ENCODE measurements at places on chromosomes 11 and 22. TPM values are rescaled to one million over a fixed set of nuclear protein-coding genes. Genes with fewer than 3 reads are reported as not detected.

The RHOD gene
- polyA plus RNA-seq = 4.7 TPM

The SF3B2 gene
- polyA plus RNA-seq = 122 TPM

The RBMXL2 gene
- polyA plus RNA-seq = not detected

The LAYN gene
- polyA plus RNA-seq = 94.0 TPM

- no peak overlapping the region for H3K27ac ChIP-seq
- peaks cover 30% of the 10 kb centered on the region for H3K27me3 ChIP-seq
- peak overlapping the region; percentile 40 for H3K4me3 ChIP-seq
- peaks cover 2% of the 10 kb centered on the region for H3K4me1 ChIP-seq
Observed at GRCh38 chr22:46149512-46150033, 753 bp upstream of the PPARA start.

DNA sequence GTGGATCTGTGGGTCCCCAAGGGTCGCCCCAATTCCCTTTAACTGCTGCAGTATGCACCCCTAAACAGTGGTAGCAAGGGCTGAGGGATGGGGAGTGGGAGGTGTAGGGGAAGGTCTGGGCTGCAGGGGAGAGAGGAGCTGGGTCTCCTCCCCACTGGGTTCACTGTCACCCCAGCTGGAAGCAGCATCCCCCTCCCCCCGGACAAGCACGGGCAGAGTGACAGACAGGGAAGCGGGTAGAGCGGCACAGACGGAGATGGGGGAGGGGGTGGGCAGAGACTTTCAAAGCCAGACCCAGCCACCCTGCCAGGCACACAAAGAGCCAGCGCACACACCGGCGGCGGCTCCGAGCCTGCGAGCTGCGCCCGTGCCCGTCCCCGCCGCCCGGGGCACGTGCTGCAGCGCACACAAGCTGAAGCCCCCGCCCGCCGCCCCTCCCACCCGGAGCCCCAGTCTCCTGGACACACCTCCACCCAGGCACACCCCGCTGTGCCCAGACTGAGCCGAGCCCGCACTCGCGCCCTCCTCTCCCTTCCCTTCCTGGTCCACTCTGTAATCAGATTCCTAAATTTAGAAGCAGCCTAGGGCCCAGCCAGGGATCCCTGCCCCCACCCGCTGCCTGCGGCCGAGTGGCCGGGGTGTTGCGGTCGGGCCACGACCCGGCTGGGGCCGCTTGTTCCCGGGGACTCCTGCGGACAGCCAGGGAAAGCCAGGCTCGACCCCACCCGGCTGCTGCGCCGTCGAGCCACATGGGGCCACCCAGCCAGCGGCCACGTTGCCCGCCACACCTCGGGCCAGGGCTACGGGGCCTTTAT lies 935 bp upstream of the RCOR2 start:
- H3K27me3 ChIP-seq = peaks cover 6% of the 10 kb centered on the region
- peak overlapping the region; percentile 43 for H3K4me3 ChIP-seq
- peak overlapping the region; percentile 54 for H3K27ac ChIP-seq
- peak; percentile 63 for DNase-seq
- peaks cover 19% of the 10 kb centered on the region for H3K4me1 ChIP-seq

DNA sequence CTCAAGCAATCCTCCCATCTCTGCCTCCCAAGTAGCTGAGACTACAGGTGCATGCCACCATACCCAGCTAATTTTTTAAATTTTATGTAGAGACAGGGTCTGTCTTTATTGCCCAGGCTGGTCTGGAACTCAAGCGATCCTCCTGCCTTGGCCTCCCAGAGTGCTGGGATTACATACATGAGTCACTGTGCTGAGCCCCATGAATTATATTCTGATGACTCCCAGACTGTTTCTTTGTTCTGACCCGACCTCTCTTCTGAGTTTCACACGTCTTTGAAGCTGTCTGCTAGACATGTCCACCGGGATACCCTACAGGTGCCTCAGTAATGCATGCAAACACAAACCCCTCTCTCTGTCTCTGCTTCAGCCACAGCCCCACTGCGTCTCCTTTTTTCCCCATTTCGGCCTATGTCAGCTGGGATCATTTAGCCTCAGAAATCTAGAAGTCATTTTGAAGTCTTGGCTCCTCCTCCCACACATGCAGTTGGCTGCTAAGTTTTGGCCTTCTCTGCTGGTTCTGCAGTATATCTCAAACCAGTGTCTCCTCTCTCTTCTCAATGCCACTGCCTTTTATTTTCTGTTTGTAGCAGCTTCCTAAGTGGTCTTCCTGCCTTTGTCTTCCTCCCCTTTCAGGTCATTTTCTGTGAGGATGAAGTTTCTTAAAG lies 4.8 kb downstream of the VPS26B start:
- H3K4me3 ChIP-seq = no peak overlapping the region
- DNase-seq = no peak
- H3K27me3 ChIP-seq = no peaks in the 10 kb centered on the region
- peaks cover 4% of the 10 kb centered on the region for H3K4me1 ChIP-seq
- H3K36me3 ChIP-seq = no peaks in the 10 kb centered on the region

DNA sequence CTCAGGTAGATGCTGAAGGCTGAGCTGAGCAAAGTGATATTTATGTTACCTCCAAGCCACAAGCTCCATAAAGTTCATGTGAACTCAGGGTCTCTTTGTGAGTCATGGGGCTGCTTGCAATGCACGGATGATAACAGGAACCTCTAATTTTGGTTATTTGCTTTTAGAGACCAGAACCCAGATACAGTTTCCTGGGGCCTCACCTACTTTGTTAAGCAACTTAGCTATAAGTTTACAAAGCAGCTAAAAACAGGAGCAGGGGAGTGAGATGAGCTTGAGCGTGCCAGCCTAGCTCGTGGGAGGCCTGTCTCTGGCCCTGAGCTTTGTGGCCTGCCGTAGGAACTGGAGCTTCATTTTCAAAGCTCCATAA lies 29.2 kb downstream of the SREBF2 start:
- peaks cover 2% of the 10 kb centered on the region for H3K36me3 ChIP-seq
- DNase-seq = peak; percentile 37
- no peak overlapping the region for H3K4me3 ChIP-seq

- no peak for DNase-seq
- H3K36me3 ChIP-seq = no peaks in the 10 kb centered on the region
- no peaks in the 10 kb centered on the region for H3K4me1 ChIP-seq
- H3K4me3 ChIP-seq = no peak overlapping the region
- H3K27ac ChIP-seq = no peak overlapping the region
Observed at GRCh38 chr22:36552289-36552688, 23.3 kb upstream of the EIF3D start.

DNA sequence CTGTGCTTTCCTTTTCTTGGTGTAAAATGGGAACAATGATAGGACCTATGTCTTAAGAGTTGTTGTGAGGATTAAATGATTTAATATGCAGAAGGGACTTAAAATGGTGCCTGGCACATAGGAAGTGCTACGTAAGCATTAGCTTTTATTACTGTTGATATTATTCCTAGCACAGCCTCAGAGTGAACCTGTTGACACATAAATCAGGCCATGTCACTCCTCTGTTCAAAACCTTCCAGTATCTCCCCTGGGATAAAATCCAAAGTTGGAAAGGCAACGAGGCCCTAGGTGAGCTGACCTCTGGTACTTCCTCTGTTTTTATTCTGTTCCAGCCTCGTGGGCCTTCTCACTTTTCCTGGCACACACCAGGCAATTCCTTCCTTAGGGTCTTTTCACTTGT lies 108.8 kb upstream of the CADM1 start:
- peaks cover 5% of the 10 kb centered on the region for H3K27me3 ChIP-seq
- no peak for DNase-seq
- no peaks in the 10 kb centered on the region for H3K36me3 ChIP-seq
- no peak overlapping the region for H3K4me3 ChIP-seq
- no peak overlapping the region for H3K27ac ChIP-seq
- H3K4me1 ChIP-seq = peaks cover 3% of the 10 kb centered on the region

DNA sequence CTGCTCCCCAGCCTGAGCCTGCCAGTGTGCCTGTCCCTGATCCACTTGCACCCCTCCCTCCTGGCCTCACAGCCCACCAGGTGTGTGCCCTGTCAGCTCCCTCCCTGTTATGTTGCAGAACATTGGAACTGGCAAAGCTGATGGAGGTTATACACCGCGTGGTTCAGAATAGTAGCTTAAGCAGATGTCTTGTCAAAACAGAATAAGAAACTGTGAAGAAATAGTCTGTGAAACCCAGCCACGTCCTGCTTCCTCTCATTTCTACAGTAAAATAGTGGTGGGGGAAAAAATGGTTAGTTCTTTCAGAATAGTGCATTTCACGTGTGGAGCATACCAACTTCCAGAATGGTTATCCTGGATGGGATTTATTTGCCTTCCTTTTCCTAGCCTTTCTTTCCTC lies 161.2 kb upstream of the NAV2 start:
- H3K27me3 ChIP-seq = no peaks in the 10 kb centered on the region
- peak; percentile 5 for DNase-seq
- H3K36me3 ChIP-seq = no peaks in the 10 kb centered on the region
- peaks cover 4% of the 10 kb centered on the region for H3K4me1 ChIP-seq
- H3K4me3 ChIP-seq = no peak overlapping the region

GRCh38 chr22:48332438-48333322 lies 1495.0 kb downstream of the BRD1 start:
- no peaks in the 10 kb centered on the region for H3K27me3 ChIP-seq
- H3K4me1 ChIP-seq = no peaks in the 10 kb centered on the region
- H3K4me3 ChIP-seq = no peak overlapping the region
- H3K27ac ChIP-seq = no peak overlapping the region
